Putamen (tissue), 1 donor: ENCODE measurements at places on chromosomes 13 and 19.

DNA sequence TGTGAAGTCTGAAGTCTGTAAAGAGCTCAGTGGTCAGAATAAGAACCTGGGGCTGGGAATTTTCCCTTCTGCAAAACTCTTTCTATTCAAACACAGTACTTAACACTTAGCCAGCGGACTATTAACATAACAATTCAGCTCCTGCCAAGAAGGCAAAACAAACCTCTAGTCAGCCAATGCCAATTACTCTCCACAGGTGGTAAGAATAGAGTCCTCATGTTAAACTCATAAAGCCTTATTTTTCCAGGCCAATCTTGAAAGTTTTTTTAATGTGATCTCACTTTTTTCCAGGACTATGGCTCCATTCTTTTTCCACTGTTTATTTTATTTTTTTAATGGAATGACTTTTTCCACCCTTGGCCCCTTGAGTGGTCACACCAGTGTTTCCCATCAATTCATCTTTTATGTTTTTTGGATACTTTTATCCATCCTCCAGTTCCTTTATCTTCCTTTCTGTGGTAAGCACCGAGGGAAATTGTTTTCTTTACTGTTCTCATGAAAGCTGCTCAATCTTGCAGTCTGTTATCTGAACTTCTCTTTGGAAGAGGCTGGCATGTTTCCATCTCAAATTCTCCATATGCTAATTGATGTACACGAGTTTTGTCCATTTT lies 217.3 kb downstream of the LHFPL6 start:
- DNase-seq = peak; percentile 48

GRCh38 chr13:25281193-25281934 lies 5.9 kb downstream of the MTMR6 start:
- DNase-seq = no peak

GRCh38 chr19:4369109-4369887 lies 25.9 kb downstream of the MPND start:
- no peak for DNase-seq

DNA sequence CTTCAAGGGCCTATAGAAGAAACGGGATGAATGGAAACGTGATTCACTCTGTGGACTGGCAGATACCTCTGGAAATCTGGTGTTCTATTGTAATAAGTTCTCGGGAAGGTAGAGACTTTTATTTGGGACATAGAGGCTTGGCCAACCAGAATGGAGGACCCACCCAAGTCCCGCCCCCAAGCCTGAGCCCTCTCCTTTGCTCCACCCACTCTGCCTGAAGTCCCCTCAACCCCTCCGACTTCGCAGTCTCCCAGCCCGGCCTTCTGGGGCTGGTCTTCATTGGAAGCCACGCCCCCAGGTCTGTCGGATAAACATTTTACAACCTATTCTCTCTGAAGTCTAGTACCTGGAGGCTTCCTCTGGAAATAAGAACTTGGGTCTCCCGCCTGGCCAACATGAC lies 16.9 kb downstream of the FBXL12 start:
- DNase-seq = no peak

GRCh38 chr19:39014037-39014436 lies 18.3 kb downstream of the FBXO27 start:
- no peak for DNase-seq

DNA sequence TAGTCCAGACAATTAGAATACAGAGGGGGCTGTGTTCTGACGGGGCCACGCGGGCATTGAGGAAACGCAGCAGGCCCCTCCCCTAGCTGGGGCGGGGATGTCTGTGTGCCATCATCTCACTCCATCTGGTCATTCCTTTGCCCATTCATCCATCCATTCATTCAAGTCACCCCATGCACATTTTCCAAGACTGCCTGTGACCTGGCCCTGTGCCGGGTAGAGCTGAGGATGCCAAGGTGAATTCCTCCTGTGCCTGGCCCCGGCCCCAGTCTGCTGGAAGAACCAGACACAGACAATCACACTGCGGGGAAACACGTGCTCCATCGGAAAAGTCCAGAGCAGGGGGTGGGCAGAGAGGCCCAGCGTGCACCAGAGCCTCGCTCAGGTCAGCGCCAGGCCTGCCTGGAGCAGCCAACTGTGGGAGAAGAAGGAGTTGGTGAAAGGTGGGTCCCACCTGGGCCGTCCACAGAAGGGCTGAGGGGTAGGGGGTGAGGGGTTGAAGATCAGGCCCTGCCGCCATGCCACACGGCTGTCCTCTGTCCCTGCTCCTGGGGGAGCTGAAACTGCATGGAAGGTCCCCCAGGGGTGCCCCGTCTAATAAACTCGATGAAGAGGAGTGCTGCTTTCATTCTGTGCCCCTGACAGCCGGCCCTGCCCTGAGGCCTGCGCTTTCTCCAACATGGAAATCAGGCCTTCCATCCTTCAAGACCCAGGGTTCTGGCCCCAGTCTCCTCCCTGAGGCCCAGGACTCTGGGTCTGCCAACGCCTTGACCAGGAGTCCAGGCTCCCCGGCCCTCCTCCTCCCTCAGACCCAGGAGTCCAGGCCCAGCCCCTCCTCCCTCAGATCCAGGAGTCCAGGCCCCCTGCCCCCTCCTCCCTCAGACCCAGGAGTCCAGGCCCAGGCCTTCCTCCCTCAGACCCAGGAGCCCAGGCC lies 1.6 kb upstream of the CACNG6 start:
- DNase-seq = no peak

DNA sequence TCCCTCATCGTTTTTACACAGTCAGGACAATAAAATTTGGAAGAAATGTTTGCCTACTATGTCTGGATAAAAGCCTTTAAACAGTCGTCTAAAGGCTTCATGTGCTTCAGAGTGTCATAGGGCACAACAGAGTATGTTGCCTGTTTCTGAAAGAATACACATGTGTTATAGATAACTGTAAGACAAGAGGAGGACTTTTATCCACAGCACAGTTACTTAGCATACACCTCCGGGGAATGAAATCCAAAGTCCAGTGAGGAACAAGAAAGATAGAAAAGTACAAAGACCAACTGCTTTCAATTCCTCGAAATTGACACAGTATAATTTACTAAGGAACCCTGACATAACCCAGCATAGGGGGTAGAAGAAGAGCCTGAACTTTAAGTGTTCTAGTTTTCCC lies 835.6 kb downstream of the PCDH17 start:
- DNase-seq = no peak

- no peak for DNase-seq
Observed at GRCh38 chr13:114151031-114151430, 18.6 kb upstream of the RASA3 start.

- no peak for DNase-seq
Observed at GRCh38 chr13:100627120-100627519, 38.5 kb upstream of the GGACT start.

GRCh38 chr19:2136796-2137195 lies 14.6 kb downstream of the AP3D1 start:
- DNase-seq = no peak

DNA sequence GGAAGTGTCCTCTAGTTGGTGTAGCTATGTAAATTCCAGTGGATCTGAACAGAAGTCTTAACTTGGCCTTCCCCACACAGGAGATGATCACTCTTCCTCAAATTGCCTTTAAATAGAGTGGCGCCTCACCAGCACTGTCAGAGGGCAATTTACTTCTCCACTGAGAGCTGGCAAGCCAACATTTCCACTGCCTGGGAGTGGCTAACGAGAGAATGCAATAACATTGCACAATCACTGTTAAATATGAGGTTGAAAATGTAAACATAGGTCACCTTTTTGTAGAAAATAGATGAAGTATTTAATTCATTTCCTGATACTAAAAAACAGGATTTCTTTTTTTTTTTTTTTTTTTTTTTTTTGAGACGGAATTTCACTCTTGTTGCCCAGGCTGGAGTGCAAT lies 55.4 kb upstream of the UBL3 start:
- no peak for DNase-seq
